Putamen (tissue), 1 donor: ENCODE measurements at places on chromosomes 7 and 10.

DNA sequence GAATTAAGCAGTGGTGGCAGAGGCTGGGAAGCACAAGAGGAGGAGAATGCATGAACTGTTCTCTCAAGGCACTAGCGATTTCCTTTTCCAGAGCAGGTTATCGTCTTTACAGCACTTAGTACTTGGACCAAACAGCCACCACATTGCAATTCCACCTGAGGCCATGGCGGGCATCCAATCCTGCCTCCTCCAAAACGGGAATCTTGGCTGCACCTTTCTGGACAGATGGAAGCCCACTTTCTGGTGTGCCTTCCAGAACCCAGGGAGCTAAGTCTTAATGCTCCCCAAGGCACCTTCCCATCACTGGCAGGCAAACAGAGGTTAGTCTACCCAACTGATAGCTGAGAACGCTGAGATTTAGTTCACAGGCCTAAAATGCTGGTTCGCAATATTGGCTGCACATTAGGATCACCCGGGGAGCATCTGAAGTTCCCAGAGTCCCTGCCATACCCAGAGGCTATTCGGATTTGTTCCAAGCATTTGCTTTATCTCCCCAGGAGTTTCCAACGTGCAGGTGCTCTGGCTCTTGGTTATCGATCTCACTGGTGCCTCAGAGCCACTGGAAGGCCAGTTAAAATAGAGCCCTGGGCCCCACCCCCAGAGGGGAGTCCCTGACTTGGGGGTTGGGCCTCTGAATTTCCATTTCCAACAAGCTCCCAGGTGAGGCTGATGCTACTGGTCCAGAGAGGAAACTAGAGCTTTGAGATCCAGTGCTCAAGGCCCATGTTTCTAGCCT is 62.2 kb downstream of the KCNMA1 start:
- no peak for DNase-seq

GRCh38 chr7:18890134-18890533 is 227.3 kb downstream of the TWIST1 start:
- no peak for DNase-seq

DNA sequence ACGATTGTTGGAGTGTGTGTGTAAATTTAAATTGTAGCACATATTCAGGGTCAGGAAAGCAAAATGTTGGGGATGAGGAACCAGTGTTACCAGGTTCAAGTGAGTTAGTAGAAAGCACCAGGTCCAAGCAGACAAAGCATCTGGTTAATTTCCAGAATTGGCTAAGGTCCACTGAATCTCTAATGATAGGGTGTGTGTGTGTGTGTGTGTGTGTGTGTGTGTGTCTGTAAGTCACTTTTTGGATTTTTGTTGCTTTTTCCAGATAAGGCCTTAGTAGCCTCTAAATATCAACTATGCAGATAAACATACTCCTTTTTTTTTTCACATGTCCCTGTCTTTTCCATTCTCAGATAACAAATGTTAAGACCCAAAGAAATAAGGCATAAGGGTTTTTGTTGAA is 36.6 kb upstream of the FMC1 start:
- DNase-seq, result no peak

GRCh38 chr10:133050371-133050770 is 37.4 kb upstream of the ADGRA1 start:
- DNase-seq, result no peak

GRCh38 chr7:153829525-153829924 is 222.7 kb upstream of the DPP6 start:
- DNase-seq, result no peak

- no peak for DNase-seq
These were observed 13.1 kb upstream of the IMPDH1 start for GRCh38 chr7:128422842-128423241.

DNA sequence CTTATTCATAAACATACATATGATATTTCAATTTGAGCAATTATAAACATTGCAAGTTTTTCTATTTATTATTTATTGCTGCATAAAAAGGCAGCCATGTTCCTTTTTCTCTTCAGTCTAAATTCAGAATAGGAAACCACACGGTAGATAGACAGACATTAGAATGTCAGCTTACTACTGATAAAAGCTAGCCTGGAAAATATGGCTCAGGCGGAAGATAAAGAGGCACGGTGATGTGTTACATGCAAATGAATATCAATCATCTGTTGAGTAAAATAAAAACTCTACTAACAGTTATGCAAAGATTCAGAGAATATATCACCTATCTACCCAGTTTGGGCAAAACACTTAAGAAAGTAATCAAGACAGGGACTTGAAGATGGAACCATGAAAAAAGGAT is 73.5 kb upstream of the PDSS1 start:
- DNase-seq, result no peak
